ENCODE measurements at places on chromosomes 7 and 10.

DNA sequence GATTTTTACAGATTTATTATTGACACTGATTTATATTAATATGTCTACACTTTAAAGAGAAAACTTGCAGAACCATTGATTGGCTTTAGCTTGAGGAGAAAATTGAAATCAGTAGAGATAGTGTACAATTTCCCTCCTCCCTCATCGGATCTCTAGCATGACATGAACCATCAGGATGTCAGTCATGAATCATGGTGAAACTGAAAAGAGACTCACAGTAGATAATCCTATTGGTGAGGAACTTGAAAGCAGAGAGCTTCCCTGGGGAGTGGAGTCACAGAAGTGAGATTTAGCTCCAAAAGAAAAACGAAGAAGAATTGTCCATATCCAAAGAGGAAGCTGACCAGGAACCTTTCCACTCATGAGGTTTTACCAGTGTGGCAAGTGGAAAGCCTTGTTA is 346.8 kb downstream of the ABCA13 start:
- no peak for DNase-seq

DNA sequence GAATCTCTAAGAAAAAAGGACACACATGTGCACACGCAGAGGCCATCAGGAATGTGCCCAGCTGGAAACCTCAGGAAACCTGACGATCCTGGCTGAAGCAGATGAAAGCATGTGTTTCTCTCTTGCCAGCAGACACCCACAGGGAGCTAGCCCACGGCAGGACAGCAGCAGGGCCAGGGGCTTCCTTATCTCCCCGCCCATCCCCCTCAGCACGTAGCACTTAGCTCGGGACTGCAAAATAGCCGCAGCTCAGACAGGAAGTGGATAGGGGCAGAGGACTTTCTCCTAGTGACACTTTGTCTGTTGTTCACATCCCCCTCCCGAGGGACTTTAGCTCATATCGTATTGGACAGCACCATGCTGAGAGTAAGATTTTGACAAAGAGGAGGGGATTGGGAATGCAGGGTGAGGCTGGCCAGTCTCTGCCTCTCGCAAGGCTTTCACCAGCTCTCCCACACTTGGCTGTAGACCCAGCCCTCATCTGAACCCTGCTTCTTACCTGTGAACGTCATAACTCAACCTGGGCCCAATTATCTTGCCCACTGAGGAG is 63.8 kb downstream of the MKI67 start:
- no peak for DNase-seq

DNA sequence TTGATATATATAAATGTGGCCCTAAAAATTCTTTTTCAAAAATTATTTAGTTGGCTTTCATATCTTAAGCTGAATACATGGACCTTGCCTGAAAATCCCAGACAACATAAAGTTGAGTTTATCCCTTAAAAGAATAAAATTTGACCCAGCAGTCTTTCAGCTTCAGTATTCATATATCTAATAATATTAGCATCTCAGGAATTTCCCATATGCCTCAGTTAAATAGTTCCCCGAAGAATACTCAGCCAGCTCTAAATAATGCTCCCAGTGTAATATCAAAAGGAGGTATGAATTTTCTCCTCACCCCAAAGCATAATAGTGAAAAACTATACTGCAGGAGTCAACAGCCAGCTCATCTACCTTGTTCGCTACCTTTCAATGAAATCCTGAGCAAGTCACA is 145.9 kb downstream of the CTNNA3 start:
- no peak for DNase-seq

- DNase-seq: no peak
Observed at GRCh38 chr10:80196950-80197315, 8.4 kb downstream of the ANXA11 start.

- DNase-seq: no peak
Observed at GRCh38 chr10:74289951-74290350, 138.9 kb downstream of the ADK start.
